ENCODE measurements at places on chromosomes 2 and 18.
A peak's percentile ranks its signal among the peaks of the same experiment; 100 is the strongest.

- no peak for DNase-seq
Observed at GRCh38 chr2:1521191-1521877, 108.1 kb downstream of the TPO start.

- no peak for DNase-seq
Observed at GRCh38 chr18:7668392-7668791, 101.3 kb downstream of the PTPRM start.

GRCh38 chr2:175366815-175367214 lies 185.3 kb upstream of the ATP5MC3 start:
- peak; percentile 34 for DNase-seq

DNA sequence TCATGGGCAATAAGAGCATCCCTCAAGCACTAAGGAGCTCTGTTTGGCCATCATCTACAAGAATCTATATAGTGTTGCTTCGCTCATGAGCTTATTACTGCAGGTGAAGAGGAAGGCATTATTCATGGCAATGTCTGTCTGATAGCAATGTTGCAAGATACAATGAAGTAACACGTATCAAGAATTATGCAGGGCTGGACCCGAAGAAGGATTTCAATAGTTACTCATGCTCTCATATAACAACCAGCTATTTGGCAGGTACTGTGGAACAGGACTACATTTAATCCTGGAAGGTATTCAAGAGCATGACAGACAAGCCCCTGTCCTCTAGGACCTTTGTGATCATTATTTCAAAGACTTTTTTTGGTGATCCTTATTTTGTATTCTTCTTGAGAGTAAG lies 109.6 kb downstream of the LAMA3 start:
- no peak for DNase-seq

DNA sequence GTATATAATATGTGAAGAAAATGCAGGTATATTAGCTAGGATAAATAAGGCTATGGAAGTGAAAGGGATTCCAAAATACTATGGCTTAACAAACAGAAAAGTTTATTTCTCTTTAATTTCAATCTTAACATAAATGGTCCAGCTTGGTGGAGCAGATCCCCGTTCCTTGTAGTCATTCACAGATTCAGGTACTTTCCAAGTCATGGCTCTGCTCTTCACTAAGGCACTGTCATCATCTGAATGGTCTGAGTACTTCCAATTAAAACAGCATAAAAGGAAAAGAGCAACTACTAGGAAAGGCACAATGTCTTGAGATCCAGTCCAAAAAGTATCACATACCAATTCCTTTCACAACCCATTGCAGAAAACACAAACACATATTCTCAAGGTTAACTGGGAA lies 63.4 kb downstream of the OLA1 start:
- DNase-seq: no peak

DNA sequence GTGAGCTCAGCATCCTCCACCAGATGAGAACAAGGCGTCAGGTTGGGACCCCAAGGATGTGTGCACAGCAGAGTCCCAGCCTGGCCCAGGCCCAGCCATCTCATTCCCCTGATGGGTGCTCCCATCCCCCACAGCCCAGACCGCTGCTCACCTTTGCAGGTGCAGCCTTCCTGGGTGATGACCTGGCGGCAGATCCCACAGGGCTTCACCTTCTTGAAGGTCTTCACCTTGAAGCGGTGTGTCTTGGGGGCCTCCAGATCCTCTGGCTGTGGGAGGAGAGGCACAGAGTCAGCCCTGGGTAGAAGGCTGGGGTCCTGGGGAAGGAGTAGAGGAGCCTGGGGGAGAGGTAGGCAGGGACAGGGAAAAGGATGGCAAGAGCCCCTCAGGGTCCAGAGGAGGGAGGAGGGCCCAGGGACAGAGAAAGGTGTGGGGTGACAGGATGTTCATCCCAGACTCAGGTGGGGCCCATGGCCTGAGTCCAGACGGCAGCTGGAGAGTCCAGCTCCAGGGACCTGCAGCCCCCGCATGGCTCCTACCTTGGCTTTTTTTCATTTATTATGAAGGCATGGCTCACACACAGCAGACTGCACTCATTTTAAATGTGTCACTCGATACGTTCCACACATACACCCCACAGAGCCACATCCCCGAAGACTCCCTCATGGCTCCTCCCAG lies 11.9 kb downstream of the TNS1 start:
- DNase-seq: no peak

DNA sequence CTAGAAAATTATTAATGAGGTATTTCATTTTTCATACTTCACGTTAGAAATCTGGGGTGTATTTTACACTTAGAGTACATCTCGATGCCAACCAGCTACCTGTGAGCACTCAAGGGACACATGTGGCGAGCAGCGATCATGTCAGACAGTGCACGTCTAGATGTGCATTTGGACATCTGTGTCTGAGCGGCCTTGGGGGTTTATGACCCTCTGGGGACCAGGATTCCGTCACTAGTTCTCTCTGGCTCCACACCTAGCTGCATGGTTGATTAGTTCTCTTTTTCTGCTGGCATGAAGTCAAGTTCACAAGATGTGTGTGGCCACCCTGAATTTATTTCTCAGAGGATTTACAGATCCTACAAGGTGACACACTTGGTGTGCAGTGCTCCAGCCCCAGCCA lies 192.2 kb downstream of the TSN start:
- no peak for DNase-seq

DNA sequence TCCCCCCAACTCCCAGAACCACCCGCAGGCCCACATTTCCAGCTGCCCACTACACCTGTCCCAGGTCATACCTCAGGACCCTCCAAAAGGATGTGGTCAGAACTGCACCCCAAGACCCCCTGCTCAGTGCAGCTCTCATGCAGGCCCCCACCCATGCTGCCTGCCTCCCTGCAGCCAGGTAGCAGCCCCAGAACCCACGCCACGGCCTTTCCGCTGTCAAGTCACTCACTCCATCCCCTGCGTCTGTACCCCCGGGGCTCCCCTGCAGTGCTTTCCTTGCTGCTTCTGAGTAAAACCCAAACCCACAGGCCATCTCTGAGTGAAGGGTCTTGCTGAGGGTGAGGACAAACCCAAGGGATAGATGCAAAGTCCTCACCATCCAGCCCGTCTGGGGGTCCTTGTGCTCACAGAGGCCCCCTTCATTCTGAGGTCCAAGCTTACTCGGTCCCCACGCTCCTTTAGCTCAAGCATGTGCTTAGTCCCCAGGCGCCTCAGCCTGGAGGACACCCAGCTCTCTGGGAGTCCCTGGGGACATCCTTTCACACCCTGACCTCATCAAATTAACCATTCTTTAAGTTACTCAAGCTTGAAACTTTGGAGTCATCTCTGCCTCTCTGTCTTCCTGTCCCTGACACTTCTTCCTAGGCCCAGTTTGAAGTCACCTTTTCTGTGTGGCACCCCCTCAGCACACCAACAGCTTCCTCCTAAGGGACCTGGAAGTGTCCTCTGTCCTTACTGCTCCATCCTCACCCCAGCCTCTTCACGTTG lies 130.1 kb downstream of the SMAD7 start:
- DNase-seq: no peak

All from fibroblast of skin of abdomen (primary cell).